ENCODE measurements at places on chromosomes 3 and 15.

- DNase-seq: no peak
These were observed 106.7 kb downstream of the ADAMTS17 start for GRCh38 chr15:100235030-100235617.

DNA sequence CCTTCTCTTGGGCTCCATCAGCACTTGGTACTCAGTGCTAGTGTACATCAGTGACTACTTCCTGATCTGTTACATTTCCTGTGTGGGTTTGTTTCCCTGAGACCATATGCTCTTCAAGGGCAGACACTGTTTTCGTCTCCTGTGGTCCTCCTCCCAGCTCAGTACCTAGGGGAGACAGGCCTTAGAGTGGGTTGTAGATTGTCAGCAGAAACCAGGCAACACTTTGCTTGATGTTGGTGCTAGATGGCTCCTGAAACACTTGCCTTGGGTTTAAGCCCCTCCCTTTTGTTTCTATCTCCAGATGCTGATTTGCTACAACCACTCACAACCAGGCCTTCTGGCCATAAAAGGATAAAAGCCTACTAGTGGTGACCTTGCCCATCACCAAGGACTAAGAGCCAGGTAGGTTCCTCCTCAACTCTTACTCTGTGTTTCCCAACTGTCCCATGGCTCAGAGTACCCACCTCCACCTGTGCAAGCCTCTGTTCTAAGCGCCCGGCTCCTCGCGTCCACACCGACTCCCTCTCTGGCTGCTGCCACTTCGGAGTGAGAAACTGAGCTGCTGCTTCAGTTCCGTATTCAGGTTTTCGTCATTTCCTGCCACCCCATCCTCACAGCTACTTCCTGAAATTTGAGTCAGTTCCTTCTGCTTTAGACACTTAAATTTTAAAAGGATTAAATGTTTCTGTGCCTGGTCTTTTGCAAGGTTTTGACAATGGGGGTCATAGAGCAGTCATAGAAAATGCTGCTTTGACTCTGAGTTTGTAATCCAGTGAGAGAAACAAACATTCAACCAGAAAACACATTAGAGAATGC, at the start of gene HCLS1:
HCLS1 (minus strand) TSS at position 548 of the 816 bp plus-strand sequence. CDS start 2,556 bp downstream, outside the sequence.
- DNase-seq: peak; percentile 3

- DNase-seq: no peak
These were observed 8.9 kb upstream of the CMTM8 start for GRCh38 chr3:32229565-32229964.

DNA sequence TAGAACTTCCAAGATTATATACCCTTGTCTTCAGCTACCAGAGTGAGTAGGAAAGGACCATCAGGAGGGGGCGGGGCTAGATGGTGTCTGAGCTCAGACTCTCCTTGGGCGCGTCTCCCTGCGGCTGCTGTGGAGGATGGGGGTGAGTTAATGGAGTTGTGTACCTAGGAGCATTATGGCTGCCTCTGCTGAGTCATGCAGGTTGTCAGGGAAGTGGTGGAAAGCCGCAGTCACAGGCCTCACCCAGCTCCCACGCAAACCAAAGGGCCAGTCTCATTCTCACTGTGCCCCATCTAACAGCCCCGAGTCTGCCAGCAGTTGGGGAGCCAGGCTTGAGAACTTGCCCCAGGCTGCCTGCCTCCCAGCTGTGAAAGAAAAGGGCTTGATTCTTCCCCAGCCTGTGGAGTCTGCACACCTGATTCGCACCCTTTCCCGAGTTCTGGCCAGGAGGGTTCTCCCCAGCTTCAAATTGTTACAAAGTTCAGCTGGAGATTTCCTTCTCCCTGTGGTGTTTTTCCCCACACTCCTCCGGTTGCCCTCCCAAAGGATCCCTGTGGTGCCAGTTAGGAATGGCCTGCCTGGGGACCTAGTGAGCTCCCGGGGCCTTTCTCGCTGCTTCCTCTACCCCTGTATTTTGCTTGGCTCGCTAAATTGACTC, 143.3 kb downstream of the HCN4 start:
- DNase-seq: no peak

DNA sequence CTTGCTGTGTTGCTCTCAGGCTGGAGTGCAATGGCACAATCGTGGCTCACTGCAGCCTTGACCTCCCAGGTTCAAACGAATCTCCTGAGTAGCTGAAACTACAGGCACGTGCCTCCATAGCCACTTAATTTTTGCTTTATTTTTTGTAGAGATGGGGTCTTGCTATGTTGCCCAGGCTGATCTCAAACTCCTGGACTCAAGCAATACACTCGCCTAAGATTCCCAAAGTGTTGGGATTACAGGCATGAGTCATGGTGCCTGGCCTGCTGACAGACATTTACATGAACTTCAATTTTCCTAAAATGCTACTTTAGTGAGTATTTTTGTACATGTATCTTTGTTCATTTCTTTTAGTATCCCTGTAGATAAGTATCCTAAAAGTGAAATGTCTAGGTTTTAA, 132.3 kb downstream of the SUCLG2 start:
- no peak for DNase-seq

DNA sequence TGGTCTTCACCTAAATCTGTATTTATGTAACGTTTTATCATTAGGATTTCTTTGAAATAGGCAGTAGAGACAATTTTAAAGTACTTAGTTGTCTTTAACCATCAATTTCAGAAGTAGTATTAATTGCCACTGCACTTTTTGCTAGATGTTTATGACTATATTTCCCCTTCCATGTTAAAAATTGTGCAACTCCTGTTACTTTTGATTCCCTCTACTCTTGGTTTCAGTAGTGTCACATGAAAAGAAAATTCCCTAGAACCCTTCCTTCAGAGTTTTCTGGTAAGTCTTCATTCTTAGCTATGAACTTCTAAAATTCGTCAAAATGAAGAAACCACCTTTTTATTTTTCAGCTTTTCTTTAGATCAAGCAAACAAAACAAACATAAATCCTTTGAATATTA, 7.1 kb downstream of the PIAS1 start:
- DNase-seq: no peak

- no peak for DNase-seq
These were observed 35.5 kb downstream of the CYFIP1 start for GRCh38 chr15:22944651-22945050.
